ENCODE measurements at places on chromosomes 11 and 22.
A peak's percentile ranks its signal among the peaks of the same experiment; 100 is the strongest.

- no peak for DNase-seq
Measured at GRCh38 chr11:77205467-77206263, 77.6 kb downstream of the MYO7A start.

- DNase-seq, result no peak
Measured at GRCh38 chr22:43109921-43110443, 568 bp upstream of the BIK start.

DNA sequence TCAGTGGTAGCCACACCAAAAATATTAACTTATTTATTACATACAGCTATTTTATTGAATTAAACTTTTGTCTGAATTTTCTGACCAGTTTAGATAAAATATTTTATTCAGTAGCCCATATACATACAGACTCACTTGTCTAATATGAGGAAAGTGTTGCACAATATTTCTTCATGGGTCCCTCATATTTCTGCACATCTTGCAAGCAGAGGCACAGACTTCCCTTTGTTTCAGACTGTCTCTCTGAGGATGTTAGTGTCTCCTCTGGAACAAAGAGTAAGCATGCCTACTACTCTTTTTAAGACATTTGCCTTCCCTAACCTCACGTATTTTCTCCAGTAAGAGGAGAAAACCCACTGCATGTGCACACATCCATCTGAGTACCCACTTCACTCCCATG, 81.2 kb downstream of the OR5AK2 start:
- DNase-seq, result no peak

DNA sequence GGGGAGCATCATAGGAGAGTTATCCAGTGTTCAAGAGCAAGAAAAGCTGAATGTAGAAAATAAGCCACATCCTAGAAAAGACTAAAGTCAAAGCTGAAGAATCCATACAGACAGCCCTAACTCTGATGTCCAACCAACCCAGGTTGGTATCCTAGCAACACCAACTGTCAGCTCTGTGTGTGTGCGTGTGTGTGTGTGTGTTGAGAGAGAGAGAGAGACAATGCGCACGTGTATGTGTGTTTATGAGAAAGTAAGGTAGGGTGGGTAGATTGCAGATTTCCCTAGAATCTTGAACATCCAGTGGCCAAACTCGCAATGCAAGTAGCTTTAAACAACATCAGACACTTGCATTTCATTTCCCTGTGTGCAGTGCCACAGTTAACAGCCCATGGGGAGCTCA, 274.9 kb downstream of the FAM181B start:
- DNase-seq, result no peak

- DNase-seq, result peak; percentile 85
Measured at GRCh38 chr22:29821291-29822016, 16.6 kb downstream of the ASCC2 start.

DNA sequence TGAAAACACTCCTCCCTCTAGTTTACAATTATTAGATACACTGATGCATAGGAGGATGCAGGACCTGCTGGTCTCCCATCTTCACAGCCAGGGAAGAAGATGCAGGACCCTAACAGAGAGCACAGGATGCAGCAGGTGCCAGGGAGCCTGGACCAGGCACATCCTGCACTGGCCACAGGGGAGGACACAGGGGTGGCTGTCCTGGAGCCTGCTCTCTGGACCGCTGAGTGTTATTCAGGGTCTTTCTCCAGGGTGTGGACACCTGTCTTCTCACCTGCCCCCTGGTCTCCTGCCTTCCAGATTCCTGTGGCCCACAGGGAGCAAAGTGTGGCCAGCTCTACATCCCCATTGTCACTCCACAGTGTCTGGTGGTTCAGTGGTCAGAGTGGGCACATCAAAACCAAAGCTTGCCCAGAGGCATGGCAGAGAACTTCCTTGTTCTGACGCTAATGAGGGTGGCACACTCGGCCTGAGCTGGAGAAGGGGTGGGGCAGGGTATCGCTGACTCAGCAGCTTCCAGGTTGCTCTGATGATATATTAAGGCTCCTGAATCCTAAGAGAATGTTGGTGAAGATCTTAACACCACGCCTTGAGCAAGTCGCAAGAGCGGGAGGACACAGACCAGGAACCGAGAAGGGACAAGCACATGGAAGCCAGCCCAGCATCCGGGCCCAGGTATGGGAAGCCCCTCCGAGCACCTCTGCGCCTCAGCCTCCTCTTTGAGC, at the start of gene APOBEC3A:
APOBEC3A (plus strand) TSS at position 564 of the 725 bp plus-strand sequence; CDS start at position 647, 83 bp downstream.
- no peak for DNase-seq

- DNase-seq, result no peak
Measured at GRCh38 chr11:117646411-117646810, 150.6 kb downstream of the DSCAML1 start.

GRCh38 chr22:50146439-50147238, 23.9 kb upstream of the PANX2 start:
- DNase-seq, result peak; percentile 72

DNA sequence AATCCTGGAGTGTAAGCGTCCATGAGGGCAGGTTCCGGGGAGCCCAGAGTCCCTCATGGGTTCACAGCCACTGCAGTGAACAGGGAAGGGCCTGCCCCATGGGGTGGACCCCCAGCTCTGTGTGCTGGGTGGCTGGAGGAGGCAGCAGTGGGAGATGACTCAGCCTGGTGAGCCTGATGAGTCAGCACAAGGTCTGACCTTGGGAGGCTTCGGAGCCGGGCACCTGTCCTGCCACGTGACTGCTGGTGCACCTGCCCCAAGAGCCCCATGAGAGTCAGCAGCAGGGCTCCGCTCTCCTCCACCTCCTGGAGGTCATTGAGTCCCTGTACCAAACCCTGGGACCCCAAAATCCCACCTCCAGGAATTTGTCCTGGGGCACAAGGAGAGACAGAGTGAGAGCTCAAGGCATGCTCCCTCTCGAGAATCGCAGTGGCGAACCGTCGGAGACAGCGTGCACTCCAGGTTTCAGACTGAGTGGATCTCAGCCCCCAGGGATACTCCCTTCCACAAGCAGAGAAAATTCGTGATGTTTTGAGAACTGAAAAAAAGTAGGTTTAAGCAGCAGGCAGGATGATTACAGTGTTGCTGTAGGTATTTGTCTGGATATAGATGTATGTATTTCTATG, 1221.7 kb downstream of the BRD1 start:
- DNase-seq, result peak; percentile 13

GRCh38 chr11:75797116-75797515, 17.9 kb upstream of the UVRAG start:
- no peak for DNase-seq

GRCh38 chr11:46888636-46889035, 29.7 kb downstream of the LRP4 start:
- no peak for DNase-seq

GRCh38 chr11:106424111-106424510, 346.6 kb downstream of the AASDHPPT start:
- DNase-seq, result peak; percentile 1

DNA sequence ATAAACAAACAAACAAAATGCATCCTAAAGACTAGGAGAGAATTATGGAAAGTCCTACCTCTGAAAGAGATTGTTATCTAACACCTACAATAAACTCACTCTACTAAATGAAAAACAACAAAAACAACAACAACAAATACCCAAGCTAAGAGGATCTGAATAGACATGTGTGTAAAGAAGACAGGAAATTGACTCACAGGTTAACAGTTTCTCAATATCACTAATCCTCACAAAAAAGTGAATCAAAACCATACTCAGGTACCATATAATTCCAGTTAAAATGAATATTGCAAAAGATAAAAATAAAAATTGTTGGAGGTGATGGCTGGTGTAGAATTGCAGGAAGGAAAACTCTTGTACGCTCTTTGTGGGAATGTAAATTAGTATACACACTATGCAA, 110.4 kb upstream of the TOP3B start:
- no peak for DNase-seq

DNA sequence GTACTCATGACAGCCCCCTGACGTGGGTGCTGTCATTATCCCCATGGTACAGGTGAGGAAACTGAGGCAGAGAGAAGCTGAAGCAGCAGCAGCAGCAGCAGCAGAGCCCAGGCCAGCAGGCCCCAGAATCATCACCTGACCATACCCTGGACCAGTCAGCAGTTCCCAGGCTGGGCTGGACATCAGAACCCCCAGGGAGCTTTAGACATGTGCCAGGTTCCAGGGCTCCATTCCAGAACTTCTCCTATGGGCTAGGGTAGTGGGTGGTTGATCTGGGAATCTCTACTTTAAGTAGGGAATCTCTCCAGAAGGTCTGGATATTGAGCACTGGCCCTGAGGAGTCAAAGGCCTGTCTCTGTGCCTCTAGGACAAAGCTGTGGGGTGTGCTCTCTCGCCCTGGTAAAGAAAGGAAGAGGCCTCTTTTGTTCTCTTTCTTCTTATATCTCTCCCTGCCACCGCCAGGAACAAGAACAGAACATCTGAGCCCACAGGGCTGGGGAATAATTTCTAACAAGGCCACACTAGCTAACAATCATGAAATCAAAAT, 26.6 kb downstream of the MAFF start:
- no peak for DNase-seq

- no peak for DNase-seq
Measured at GRCh38 chr22:49999063-49999945, 13.3 kb downstream of the IL17REL start.

GRCh38 chr11:59760771-59761170, 5.6 kb downstream of the STX3 start:
- DNase-seq, result no peak

DNA sequence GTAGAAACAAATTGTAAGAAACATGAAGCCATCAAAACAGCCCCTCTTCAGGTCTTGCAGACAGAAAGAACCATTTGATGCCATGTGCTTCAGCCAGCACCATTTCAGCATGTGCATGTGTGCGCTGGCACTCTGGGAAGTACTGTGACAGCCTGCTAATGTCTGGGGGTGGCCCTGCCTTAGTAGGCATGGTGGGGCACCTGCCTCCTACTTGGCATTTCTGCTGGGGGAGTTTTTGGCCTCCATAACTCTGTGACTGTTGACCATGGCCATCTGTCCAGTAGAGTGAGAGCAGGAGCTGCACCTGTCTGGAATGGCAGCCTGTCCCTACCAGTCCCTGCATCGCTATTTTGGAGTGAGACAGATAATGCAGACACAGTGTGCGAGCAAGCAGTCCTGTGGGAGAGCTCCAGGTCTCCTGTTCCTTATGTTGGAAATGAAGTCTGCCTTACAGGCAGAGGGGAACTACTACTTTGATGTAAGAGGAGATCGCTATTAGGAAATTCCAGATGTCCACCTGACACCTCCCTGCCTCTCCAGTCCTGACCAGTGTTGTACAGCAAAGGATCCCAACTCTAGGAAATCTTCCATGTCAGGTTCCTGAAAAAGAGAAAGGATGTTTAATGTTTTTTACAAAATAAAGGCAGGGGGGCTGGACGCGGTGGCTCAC, 102.5 kb downstream of the ATXN10 start:
- no peak for DNase-seq

DNA sequence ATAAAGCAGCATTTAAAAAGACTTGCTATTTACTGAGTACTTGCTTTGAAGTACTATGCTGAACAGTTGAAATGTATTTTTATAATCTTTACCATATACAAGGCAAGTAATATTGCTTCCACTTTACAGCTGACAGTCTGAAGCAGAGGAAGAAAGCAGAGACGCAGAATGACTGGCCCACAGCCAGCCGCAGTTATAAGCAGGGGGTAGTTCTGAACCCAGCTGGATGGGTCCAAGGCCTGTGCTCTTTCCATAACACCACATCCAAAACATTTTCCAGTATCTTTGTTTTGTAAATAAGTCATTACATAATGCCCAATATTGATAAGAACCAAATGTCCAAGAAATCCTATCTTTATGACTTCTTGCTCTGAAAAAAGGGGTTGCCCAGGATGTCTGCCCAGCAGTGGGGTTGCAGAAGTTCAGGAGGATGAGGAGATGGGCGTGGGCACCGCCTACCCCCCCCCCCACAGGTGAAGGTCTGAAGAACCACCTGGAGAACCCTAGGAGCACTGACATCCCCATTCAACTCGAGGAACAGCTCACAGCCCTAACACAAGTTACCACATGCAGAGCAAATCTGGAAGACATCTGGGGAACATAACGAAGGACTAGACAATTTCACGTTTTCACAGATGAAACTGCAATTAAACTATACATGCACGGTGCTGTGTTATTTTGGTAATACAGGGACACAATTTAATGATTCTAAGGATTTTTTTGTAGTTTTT, 24.2 kb upstream of the YPEL1 start:
- no peak for DNase-seq

DNA sequence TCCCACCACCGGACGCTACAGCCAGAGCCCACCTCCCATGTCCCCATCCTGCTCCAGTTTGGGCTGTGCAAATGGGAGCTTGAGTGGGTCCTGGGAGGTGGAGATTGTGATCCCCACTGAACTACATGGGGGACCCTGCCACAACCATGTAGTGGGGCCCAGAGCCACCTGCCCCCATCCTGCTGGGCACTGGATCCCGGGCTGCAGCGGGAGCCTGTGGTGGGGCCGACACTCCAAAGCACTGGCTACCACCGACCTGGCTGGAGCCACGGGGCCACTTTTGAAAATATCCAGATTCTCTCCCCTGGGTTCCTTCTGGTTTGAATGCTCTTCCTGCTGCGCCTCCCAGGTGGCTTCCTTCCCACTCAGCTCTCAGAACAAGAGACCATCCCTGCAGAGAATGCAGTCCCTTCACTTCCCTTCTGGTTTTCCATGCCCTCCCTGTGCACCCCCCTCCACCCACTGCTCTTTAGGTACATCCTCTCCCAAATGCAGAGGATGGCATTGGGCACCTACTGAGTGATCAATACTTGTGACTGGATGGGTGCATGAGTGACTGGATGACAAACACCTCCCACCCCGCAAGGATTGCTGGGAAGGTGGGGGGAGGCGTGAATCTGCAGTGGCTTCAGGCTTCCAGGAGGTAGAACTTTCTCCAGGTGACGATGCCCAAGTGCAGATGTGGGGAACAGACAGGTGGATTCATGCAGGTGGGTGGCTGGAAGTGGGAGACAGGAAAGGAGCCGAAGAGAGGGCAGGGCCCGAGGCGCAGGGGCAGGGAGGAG, 846 bp upstream of the UNC93B1 start:
- DNase-seq, result no peak

DNA sequence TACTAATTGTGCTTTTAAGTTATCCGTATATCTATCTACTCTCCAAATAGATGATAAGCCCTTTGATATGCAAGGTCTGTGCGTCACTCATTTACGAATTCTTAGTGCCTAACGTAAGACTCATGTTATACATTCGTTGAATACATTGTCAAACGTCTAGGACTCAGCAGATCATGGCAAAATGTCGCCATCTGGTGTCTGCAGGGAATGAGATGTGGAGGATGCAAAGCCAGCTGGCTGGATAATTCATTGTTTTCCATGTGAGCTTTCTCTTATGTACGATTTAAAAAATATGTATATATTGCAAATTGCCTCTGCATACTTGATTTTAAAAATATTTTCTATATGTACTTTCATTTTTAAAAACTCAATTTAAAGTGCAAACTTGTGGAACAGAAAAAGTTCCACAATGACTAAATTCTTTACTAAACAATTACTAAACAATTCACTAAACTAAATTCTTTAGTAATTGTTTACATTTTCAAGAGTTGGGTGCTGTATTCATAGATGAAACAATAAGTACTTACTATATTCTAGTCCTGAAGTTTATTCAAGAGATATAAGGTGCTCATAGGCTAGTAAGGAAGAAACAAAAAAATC, 33.8 kb downstream of the ZNF202 start:
- peak; percentile 60 for DNase-seq

Measured in A549 (cell line).